ENCODE measurements at places on chromosomes 3 and 15.

GRCh38 chr3:152047465-152047864 is 174.0 kb downstream of the SUCNR1 start:
- no peak for DNase-seq

DNA sequence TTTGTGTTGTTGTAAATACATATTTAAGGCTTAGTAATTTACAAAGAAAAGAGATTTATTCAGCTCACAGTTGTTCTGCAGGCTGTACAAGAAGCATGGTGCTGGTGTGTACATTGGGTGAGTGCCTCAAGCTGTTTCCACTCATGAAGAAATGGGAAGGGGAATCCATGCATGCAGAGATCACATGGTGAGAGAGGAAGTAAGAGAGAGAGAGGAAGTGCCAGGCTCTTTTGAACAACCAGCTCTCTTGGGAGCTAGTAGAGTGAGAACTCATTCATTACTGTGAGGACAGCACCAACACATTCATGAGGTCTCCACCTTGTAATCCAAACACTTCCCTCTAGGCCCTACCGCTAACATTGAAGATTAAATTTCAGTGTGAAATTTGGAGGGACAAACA is 909.2 kb downstream of the NSUN3 start:
- no peak for DNase-seq

GRCh38 chr3:128967748-128968355 is 26.0 kb downstream of the CFAP92 start:
- DNase-seq = no peak

DNA sequence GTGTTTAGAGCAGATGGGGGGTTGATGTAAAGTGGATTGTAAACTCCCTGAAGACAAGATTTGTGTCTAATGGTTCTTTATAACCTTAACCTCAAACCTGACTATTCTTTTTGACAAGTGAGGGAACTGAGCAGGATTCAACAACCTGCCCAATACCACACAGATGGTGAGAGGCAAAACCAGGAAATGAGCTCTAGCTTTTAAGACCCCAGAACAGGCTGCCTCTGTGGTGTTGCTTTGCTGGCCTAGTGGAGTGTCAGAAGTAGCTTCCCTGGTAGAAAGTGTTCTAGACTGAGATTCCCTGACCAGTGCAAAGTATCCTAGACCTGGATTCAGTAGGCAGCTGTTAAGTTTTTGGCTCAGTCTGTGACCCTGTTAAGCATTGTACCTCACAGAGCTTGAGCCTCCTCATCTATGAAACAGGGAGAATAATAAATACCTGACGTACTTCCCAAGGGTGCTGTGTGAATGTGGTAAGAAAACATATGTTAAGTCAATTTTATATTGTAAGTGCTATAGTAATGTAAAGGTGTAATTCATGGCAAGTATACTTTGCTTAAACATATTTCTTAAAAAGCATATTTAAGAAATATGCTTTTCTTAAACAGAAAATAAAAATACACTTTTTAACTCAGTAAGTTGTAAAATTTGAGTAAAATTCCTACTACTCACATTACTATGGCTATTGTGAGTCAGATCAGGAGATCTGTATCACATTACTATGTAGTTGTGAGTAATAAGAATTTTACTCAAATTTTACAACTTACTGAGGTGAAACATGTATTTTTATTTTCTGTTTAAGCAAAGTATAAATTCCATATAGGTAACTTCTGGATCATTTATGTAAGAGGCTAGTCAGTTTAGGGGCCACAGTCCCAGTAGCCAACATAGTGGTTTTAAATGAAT is 8.8 kb downstream of the GPR87 start:
- DNase-seq = no peak

Data from NAMALWA (cell line).